ENCODE measurements at places on chromosomes 5 and 9.

GRCh38 chr5:175826980-175827379 is 44.4 kb upstream of the CPLX2 start:
- no peak for DNase-seq

GRCh38 chr5:137751869-137752491 is 2.2 kb downstream of the HNRNPA0 start:
- peak; percentile 62 for DNase-seq

DNA sequence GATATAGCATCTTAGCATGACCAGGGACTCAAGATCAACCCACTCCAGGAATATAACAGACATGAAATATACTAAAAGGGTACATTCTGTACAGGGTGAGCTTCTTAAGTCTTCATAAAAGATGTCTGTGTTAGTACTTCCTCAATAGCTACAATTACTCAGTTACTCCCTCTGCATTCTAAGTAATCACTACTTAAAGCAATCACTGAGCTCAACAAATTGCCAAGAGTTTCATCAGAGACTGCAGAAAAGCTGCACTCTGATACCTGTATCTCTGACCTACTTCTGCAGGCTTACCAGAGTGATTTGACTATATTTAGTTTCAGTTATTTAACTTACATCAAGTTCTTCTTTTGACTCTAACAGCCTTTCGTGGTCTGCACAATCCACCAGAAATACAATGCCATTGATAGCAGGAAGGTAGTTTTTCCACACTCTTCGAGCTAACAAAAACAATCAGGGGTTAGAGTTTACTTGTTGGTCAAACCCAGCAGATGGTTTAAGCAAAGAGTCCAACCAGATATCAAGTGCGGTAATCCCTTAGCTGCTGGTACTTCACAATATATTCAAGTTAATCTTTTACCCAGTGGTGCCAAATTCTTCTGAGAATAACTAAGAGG is 23.3 kb downstream of the SAR1B start:
- no peak for DNase-seq

GRCh38 chr9:36401897-36402480 is 1.9 kb upstream of the RNF38 start:
- no peak for DNase-seq

DNA sequence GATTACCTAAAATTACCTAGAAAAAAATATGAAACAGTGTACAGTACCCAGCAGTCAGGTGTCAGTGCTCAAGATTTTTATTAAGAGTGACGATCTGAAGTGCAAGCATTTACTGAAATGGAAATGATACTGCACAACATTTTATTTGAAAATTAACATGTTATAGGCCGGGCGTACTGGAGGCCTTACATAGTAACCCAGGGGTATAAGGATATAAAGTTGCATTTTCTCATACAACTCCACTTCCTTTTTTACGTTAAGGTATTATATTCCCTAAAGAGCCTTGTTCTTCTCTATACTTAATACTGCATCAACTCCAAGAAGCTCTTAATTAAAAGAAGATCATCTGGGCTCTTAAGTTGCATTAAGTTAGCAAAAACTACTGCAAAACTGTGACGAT is 3.3 kb downstream of the MAT2B start:
- no peak for DNase-seq

DNA sequence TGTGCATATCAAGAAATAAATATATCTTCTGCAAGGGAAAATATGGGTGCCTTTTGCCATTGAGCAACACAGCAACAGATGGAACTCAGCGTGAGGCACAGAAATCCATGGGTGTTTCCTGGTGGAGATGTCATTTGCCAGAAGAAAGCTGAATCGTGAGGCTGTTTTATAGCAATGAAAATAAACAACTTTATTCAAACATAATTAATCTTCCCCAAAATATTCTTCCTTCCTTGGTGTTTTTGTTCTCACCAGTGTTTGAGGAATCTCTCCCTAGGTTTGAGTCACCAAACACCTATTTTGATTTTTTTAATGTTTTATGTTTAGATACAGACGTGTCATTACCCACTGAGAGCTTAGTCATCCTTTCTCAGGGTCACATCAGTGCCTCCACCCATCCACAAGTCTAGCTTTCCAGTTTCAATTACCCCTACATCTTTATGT is 65.8 kb upstream of the PAPPA start:
- peak; percentile 12 for DNase-seq

DNA sequence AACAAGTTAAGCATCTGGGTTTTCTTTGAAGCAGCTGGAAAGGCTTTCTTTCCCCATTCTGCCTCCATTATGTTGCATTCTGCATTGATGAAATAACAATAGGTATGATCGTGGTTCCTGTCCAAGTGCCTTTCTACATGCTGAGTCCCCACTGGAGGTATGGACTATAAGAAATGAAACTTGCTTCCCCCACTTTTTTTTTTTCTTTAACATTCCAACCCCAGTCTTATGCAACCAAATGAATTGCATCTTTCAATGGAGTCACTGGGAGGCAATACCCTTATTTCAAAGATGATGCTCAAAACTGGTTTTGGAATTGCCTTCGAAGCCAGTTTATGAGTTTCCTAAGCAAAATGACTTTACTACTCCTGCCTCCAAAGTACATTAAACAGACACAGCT is 58.9 kb downstream of the ARSB start:
- DNase-seq, result no peak

DNA sequence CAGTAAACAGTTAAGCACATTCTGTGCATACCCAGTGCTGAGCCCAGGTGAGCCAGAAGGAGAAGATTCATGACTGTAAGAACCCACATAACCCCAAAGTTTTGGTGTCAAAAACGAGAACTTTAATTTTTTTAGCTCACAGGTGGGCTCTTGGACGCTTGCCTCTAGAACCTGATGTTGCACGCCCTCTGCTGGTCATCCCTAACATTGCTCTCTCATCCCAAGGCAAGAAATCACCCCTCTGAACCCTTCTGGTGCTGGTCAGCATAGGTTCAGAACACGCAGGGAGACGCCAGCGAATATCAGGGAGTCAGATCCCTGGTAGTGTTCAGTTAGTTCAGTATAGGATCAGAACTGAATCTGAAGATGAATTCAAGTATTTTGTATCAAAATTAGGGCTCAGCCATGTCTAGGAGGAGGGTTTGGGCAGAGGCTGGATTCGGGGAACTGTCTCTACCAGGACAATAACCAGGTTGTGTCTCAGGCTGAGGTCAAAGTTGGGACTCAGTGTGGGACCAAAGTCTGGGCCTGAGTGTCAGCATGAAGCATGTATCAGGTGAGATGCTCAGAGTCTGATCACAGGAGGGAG is 4.1 kb upstream of the DNAJB5 start:
- DNase-seq, result peak; percentile 42

DNA sequence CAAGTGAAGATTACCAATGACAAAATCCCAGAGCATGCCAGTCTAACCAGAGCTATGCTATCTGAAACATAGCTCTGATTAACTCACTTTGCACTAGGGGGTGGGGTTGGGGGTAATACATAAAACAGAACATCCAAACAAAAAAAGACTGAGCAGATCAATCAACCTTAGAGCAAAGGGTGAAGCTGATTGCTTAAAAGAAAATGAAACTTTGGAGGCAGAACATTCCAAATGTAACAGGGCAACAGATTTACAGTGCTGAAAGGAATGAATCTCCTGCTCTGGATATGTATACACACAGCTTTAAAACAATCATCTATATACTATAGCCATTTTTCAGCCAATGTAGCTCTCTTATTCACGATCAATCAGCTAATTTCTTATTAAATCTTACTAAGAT is 4.9 kb downstream of the IL6ST start:
- no peak for DNase-seq

DNA sequence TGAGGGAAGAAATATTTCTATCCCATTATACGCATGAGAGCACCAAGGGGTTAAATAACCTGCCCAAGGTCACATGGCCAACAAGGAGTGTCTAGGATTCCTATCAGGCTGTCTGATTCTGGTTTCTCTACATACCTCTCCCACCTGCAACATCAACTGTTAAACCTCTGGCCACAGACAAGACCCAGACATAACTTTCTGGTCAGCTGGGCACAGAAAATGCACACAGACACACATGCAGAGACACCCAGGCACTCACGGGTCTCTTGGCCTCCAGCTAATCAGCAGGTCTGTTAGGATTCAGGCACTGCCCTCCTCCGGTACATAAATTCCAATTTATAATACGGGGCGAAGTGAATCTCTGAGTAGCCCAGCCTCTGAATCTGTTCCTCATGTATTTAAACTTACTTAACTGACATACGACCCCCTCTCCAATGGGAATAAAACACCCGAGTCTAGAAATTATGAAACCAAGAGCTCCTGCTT is 1.5 kb downstream of the SEPTIN8 start:
- DNase-seq, result no peak

GRCh38 chr9:124260769-124261603 is 3.2 kb downstream of the NEK6 start:
- DNase-seq, result no peak

DNA sequence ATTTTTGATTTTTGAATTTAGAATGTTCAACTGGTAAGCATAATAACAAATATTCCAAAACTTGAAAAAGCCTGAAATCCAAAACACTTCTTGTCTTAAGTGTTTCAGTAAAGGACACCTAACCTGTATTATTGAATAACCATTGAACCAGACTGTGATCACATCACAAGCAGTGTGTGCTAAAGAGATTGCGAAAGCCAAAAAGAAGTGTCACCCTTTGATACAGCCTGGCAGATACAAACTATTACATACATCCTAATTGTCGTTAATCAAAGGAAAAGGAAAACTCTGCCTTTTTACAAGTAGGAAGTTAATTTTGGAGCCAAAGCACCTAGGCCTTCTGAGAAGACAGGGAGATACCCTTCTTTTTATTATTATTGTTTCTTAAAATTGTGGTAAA is 8.4 kb upstream of the FAM120AOS start:
- DNase-seq, result no peak

DNA sequence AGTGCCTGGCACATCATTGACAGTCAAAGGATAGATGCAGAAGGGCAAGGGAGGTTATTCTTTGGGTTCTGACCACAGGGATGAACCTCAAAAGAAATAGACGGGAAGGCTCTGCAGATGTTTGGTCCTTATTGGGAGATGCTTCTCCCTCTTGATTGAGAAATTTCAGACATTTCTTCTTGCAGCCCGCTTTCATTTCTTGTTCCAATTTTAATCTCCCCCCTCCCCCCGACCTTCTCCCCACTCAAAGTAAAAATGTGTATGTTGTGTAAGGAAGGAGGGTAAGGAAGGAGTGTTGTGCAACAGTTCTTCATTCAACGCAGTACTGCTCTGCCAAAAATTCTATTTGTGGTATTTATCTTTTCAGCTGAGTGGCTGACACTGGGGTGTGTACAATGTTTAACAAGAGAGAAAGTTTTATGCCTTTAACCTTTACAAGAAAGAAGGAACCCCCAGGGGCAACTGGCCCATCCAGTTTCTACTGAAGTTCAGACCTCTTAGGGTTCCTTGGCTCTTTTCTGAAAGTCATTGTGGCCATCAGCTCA is 46.3 kb upstream of the TNFSF15 start:
- no peak for DNase-seq

- DNase-seq, result peak; percentile 2
Observed at GRCh38 chr9:33467526-33467925, 6.2 kb downstream of the NOL6 start.

DNA sequence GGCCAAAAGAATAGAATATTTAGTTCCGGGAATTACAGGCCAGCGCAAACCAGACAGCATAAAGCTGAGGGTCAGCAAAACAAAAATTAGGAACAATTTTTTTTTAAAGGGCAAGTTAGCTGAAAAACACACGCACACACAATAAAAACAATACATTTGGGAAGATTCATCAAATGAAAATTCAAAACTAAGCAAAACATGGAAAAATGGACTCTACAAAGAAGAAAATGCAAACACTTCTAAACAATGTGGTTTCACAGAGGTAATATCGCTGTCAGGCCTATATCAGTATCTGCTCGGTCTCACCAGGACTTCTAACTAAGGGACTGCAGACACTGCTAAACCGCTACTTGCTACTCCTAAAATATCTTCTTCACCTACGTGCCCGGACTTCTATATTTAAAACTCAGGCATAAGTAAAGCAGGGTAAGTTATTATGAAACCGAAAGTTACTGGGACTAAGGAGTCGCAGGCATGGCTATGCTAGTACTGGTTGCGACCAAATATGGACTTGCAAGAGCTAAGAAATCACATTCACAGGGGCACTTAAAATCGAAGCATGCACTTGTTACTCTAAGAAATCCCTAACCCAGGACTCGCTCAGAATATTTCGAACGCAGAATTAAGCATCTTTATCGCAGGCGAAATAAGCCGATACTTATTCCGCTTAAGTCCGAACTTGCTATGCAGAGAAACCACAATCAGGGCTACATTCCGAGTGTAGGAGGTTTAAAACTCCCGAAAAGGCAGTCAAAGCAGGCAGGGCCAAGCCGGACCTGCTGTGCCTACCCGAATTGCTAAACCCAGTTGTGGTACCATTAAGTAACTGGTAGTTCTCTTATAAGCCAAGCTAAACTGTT is 2.3 kb downstream of the ANXA2R start:
- peak; percentile 38 for DNase-seq

GRCh38 chr5:74136276-74136825 is 504.2 kb downstream of the ENC1 start:
- DNase-seq, result no peak

- peak; percentile 98 for DNase-seq
Observed at GRCh38 chr5:179275941-179276837, 69.1 kb downstream of the ADAMTS2 start.

GRCh38 chr5:143025376-143025775 is 255.2 kb downstream of the ARHGAP26 start:
- no peak for DNase-seq

- DNase-seq, result no peak
Observed at GRCh38 chr5:50672663-50673062, 6.2 kb downstream of the PARP8 start.

DNA sequence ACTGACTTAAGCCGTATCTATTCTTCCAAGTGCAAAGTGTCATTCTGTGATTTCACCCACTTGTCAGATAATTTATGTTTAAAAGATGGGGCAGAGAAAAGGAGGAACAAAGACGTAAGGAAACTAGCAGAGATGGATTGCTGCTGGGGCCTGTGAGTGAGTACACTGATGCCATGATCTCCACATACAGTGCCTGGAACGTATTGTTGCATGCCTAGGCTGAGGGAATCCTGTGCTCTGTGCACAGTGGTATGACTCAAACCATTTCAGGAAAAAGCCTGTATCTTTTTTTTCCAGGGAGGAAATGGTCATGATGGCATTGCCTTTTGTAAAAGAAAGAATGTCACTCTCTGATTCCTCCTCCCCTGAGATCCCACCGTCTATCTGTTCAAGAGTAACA is 359.5 kb upstream of the ADAMTS16 start:
- DNase-seq, result no peak

DNA sequence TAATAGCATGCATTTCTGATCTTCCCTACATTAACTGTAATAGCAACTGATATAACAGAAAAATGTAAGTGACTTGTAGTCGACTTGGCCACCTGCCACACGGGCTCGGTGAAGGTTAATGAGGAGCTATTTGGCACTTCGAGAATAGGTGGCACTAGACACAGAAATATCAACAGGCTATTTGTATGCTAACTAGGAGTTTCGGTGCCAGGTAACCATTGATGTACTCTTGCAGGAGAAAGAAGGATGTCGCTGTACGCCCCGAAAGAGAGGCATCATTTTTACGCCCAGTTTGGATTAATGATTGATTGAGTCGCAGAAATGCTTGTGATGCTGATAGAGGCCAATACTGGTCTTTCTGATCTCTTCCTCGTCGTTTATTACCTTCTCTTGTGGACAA is 516 bp upstream of the DMRT2 start:
- DNase-seq, result no peak

- no peak for DNase-seq
Observed at GRCh38 chr5:5289537-5289936, 132.9 kb upstream of the ICE1 start.
